ENCODE measurements at places on chromosomes 3 and 15.
A peak's percentile ranks its signal among the peaks of the same experiment; 100 is the strongest.

- no peak for DNase-seq
These were observed 51.9 kb upstream of the TMC3 start for GRCh38 chr15:81425905-81426304.

- DNase-seq = peak; percentile 69
These were observed at the start of gene MRAS for GRCh38 chr3:138347960-138348753. TSS of gene MRAS (plus strand) at chr3:138348579. CDS start at chr3:138372884, 24,305 bp downstream.

- no peak for DNase-seq
These were observed 297.1 kb upstream of the MEIS2 start for GRCh38 chr15:37397266-37398022.

DNA sequence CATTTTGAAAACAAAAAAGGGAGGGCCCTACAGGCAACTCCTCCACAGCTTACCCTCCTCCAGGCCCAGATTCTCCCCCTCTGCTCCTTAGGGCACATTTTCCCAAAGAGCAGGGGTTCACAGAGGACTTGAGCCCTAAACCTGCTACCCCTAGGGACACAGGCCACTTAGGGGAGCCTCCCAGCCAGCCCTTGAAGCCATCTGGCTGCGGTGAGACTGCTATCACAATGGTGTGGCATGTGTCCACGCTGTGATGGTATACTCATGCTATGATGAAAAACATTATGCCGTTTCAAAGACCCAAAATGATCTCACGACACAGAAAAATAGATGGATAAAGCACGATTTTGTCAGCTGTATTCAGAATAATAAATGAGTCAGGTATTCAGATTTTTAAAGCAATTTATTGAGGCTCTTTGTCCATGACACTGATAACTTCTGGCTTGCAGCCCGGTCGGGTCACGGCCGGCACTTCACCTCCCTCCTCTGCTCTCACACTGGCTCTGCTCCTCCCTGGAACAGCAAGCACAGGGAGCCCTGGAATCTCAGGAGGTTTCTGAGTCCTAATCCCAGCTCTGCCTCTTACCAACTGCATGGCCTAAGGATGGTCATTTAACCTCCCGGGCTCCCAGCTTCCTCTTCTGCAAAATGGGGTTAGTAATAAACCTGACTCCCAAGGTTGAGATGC is 115.3 kb downstream of the MEGF11 start:
- DNase-seq = no peak

DNA sequence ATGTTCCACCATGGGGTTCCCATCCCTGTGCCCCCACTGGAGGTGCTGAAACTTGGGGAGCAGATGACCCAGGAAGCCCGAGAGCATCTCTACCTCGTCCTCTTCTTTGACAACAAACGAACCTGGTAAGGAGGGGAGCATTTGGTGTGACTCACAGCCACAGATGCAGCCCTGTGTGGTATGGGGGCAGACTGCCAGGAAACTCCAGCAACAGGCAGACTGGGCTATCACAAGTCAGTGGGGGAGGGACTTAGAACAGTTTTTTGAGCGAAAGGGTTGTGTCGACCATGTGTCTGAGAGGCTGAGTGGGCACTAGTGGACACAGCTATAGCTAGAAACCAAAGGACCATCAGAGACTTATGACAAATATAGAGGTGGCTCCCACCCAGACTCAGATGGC is 3.4 kb upstream of the OGG1 start:
- no peak for DNase-seq

DNA sequence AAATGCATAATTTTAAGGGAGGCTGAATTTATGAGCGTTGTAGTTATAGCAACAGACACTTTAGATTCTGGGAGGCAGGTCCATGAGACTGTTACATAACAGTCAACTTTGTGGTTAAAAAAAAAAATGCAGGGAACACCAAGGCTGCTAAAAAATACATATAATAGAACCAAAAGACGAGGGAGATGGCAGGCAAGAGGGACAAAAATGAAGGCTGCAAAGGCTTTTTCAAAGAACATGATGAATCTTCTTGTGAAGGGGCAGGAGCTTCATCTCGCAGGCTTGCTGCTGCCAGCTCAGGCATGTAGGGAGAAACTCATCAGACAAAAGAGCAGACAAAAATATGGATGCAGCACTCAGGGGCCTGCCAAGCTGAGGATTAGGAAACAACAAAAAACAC is 243.9 kb downstream of the SHQ1 start:
- DNase-seq = no peak

- DNase-seq = no peak
These were observed 5.7 kb downstream of the LYSMD2 start for GRCh38 chr15:51731549-51732267.

- no peak for DNase-seq
These were observed 82.4 kb downstream of the PLSCR2 start for GRCh38 chr3:146386936-146387335.

DNA sequence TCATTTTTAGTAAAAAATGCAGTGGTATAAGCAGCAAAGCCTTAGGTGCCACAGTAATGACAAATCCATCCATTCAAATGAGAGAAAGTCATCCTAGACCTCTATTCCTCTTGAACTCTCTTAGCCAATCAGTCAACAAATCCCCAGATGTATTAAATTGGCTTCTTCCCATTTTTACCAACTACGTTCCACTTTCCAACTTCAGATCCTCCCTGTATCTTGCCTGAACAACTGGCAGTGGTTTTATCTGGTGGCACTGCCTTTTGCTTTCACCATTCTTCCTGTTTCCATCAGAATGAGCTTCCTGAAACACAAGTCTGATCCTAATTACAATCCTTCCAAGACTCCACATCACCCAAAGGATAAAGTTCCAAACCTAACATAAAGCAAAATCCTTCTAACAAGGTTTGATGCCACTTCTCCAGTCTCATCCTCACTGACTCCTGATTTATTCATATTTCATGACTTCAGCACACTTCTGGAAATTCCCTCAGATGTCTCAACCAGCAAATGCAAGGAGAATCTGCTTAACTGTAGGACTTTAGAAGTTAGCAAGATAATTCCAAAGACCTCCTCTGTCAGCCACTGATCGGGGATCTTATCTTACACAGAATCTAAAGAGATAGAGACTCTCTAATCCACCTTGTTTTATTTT is 69.8 kb upstream of the SLC4A7 start:
- no peak for DNase-seq

GRCh38 chr3:146469150-146470017 is at the start of gene PLSCR2:
TSS of gene PLSCR2 (minus strand) at chr3:146469561. CDS start at chr3:146459904, 9,657 bp downstream.
- DNase-seq = peak; percentile 76

DNA sequence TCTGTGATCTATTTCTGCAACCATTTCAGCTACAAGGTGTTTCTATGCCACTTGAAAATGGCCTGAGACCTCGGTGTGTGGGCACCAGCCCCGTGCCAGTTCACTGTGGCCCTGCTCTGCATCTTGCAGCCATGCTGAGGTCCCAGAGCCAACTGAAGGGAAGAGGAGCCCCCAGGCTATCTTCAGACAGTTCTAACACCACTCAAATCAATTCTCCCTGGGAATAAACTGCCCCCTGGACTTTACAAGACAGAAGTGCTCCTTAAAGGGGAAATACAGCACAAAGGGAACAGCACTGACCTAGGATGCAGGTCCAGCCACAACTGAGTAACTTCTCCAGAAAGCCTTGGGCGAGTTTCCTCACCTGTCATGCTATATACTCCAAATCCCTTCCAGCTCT is 3.9 kb downstream of the XXYLT1 start:
- no peak for DNase-seq

DNA sequence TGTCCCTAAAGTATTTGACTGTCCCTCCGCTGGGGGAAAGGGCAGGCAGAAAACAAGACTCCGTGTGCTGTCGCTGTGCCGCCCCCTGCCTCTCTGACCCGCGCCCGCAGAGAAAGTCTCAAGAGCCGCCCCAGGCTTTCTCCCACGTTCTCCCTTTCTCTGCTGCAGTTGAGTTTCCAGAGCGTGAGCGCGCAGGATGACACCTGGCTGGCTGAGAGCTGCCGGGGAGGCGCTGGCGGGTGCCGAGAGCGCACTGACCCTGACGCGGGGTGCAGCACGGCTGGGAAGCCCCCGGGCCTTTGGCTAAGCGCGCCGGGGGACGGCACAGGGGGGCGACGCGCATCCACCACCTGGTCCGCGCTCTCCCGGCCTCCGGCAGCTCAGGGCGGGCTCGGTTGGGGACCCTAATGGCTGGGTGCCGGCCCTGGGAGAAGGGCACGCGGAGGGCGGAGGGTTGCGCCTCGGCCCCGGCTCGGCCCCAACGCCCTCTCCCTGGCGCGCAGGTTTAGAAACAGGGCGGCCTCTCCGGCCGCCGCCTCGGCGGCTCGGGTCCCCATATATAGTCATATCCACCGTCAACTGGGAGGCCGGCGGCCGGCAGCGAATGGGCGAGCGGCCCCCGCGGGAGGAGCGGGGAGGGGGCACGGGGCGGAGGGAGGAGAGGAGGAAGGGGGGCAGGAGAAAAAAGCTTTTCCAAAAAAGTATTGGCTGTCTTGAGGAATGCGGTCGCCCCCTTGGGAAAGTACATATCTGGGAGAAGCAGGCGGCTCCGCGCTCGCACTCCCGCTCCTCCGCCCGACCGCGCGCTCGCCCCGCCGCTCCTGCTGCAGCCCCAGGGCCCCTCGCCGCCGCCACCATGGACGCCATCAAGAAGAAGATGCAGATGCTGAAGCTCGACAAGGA is at the start of gene TPM1:
Gene TPM1 (plus strand): TSS at position 774 of the 903 bp plus-strand sequence. CDS start 83 bp downstream, at position 857.
- peak; percentile 58 for DNase-seq

Data from activated CD8-positive, alpha-beta memory T cell treated with anti-CD3 and anti-CD28 coated beads, Interleukin-2, amount 50 U/mL, for 48 hours (primary cell).